ENCODE measurements at places on chromosomes 3 and 15.

DNA sequence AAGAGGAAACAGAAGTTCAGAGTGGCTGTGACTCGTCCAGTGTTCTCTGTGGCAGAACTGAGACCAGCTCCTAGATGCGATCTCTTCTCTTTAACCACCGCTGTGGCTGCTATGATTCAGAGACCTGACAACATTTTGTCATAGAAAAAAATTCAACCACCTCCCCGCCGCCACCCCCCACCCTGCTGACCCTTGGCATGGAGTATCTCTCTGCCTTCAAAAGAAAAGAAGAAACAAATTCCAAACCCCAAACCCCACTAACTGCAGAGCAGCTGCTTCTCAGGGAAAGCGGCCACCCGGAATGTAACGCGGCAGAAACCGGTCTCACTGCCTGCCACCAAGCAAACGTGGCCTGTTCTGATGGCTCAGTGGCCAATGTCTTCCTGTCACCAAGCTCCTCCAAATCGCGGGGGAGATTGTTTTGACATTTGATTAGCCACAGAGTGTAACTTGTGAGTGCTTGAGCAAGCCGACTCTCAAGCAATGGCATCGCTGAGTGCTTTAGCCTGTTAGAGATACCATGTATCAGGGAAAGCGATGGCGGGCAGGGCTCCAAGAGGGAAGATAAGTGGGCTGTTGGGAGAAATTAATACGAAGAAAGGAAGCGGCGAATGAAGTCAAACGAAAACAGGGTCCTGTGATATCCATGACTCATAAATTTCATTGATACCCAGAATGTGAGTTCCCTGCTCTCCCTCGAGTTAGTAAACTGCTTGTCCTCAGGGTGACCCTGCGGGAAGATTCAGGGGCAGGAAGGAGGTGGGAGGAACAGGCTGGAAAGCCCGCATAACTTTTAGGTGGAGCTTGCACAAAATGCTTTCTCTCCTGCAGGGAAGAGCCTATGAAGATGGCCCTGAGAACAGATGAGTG is 44.8 kb upstream of the TLE3 start:
- DNase-seq, result peak; percentile 98

- DNase-seq, result no peak
Measured at GRCh38 chr15:28921336-28921735, 35.6 kb downstream of the APBA2 start.

DNA sequence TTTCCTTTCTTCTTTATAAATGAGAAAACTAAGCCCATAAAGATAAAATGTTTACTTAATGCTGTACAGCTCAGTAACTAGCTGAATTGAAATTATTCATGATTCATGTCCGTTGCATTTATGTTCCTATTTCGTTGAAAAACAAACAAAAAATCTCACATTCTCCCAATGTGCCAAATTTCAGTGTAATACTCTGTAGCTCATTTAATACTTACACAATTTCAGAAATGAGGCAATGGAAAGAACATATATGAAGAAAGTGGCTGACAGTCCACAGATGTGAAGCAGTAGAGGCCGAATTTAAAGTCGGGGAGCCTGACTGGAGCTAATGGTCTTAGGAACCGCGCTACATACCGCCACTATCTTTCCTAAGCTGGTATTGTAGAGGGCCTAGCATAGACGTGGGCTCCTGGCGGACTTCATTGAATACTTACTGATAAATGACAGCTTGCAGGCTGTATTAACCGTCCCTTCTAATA is 651 bp downstream of the PLSCR2 start:
- no peak for DNase-seq

DNA sequence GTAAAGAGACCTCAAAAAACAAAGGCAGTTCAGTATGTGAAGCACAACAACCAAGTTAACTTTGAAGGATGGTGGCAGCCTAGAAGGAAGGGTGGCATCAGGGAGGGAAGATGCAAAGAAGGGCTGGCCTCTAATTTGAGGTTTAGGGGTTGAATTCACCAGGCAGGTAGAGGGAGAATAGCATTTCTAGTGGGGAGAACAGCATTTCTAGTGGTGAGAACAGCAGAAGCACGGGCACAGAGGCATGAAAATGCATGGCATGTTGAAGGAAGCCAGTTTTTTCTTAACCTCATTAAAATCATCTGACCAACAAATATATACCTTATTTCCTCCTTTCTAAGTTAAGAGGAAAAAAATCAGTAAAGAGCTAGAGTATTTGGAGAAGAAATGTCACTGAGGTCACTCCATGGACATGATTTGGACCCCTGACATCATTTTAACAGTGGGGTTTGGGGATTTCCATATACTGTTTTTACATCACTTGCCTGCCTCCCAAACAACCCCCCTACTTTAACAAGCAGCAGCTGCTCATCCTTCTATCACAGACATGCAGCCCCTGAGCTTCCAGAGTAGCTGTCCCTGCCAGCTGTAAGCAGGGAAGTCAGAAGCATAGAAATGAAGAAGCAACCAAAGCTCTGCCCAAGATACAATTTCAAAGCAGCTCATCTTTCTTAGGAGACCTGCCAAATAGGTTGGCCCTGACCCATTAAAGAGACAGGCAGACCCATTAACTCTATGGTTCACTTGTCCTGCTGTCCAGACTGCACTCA is 2.4 kb upstream of the POPDC2 start:
- DNase-seq, result no peak

GRCh38 chr3:112084980-112085705 is 1.0 kb upstream of the C3orf52 start:
- DNase-seq, result no peak

DNA sequence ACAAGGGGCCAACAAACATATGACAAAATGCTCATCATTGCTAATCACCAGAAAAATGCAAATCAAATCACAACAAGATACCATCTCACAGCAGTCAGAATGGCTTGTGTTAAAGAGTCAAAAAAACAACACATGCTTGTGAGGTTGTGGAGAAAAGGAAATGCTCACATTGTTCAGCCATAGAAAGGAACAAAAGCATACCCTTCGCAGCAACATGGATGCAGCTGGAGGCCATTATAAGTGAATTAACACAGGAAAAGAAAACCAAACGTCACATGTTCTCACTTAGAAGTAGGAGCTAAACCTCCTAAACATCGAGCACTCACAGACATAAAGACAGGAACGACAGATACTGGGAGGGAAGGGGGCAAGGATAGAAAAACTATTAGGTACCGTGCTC is 678.4 kb upstream of the GRM7 start:
- no peak for DNase-seq

DNA sequence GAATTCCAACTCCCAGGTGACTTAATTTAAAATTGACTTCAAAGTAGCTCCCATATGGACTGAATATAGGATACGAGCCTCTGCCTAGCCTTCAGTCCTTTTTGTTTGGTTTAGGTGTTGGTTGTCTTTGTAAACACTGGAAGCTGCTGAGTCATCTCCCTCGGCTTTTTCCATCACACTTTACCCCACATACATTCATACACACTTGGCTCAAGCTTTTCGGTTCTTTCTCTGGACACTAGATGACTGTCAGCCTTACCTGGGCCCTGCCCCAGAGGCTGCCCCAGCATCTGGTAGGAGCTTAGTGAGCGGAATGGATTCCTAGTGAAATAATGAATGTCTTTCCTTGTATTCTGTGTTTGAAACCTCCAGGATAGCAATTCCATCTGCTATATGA is 201.5 kb upstream of the IL12A start:
- no peak for DNase-seq

- peak; percentile 27 for DNase-seq
Measured at GRCh38 chr3:122353893-122354401, 28.9 kb downstream of the CSTA start.

- DNase-seq, result no peak
Measured at GRCh38 chr15:70195171-70195570, 97.5 kb upstream of the TLE3 start.

DNA sequence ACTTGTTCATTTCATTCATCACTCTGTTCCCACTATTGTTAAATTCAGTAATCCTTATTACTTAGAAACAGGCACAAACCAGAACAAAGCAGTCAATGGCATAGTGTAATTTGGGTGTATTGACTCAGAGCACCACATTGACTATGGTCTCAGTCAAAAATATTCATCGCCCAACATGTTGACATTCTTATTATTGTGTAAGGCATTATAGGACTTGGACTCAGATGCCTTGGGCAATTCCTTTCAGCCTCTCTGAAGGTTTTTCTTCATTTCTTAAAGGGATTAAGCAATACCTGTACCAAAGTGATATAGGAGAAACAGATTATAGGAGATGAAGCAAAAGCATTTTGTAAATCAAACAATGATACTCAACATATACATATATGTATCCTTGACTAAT is 114.7 kb upstream of the BHLHE40 start:
- peak; percentile 20 for DNase-seq

DNA sequence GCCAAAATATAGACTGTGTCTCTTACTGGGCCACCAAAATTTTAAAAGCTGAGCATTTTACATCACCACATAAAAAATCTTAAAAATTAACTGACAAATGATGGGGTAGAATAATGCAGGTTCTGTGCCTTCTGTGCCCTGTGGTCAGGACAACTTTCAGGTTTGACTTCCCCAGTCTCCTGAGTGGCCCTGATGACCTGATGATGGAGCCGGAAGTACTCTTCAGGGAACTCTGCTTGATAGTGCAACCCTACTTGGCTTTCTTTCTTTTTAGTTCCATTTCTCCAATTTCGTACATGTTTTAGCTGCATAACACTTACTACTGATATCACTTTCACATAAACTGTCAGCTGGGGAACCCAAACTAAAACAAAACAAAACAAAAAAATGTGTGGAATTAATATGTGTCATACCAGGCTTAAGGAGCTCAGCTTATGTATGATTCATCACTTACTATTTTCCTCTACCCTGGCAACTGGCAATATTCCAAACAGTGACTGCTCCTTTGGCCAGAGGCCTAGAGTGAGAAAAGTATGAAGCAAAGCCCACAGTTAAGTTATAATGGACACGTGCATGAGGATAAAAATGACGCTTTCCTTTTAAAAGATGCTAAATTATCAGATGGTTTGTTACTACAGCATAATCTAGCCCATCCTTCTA is 194.3 kb downstream of the BCHE start:
- DNase-seq, result peak; percentile 64

DNA sequence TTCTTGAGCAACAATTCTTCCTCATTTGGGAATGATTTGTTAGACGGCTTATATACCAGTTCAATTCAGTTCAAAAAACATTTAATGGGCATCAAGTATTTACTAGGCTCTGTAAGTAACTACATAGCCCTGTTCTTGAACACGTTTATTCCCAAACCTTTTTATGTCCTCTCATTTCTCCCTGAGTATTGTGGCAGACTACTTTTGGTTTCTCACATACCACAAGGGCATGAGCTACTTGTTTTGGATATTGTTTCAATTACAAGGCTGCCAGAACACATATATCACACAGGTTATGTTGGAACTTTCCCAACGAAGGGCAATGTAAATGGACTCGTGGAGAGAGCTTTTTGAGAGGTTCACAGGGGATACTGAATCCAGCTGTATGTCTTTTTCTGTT is 363.8 kb upstream of the NAALADL2 start:
- DNase-seq, result peak; percentile 1

GRCh38 chr15:36579792-36580431 is 486 bp downstream of the CDIN1 start:
- DNase-seq, result no peak

DNA sequence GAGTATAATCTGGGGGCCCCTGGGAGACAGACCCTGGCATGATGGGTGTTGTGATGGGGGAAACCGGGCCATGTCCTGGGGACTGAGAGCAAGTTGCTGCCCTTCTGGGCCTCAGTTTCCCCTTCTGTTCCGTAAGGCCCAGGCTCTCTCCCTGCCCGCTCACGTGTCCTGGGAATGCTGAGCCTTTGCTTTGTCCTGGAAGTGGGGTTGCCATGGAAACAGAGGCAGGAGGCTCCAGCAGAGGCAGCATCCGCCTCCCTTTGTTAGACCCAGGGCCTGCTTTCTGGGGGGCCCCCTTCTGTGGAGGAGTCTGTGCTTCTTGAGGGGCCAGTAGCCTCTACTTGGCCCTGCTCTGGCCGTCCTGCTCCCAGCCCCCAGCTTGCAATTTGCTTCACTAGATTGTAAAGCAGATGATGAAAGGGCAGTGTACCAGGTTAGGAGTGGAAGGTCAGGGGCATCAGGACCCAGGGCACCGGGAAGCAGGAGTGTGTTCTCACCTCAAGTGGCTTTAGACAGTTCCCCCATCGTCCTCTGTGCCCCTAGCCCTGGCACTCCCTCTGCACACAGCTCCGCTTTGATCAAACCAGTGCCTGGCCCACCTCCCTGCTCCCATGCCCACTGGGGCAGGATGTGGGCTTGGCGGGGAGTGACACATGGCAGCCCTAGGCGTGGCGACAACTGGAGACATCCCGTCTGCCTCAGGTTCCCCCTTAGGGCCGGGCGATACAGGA is 105.6 kb downstream of the FBLN2 start:
- no peak for DNase-seq

DNA sequence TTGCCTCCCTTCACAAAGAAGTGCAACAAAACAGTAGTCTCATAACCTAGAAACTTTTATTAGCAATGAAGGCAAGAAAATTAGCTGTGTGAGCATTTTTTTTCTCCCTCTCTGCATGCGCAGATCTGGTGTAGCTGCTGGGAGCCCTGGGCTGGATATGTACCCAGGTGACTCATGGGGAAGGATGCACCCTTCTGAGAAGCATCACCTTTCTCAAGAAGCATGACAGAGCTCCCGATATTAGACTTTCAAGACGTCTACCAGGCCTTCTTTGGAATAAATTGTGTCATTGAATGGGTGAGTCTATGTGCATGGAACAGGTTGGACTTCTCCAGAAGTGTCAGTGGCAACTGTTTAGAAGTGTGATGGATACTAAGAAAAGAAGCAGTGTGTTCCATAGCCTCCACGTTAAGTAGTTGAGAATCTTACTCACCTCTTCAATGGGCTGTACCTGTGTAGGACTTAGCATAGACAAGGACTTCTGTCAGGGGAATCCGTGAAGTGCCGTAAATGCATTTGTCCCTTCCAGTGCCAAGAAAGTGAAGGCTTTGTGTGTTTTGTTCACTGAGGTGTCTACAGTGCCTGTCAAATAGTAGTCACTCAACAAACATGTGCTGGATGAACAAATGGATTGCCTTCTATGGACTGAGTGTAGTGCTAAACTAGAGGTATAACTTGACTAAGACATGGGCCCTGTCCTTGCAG is 47.7 kb upstream of the RASGRP1 start:
- no peak for DNase-seq

All from MV-4-11 (cell line).